H9 (cell line): ENCODE measurements at places on chromosomes 11 and 22. TPM values are rescaled to one million over a fixed set of nuclear protein-coding genes. Genes with fewer than 3 reads are reported as not detected.

- DNase-seq, result no peak
Observed at GRCh38 chr11:81192516-81192915, 1541.1 kb downstream of the FAM181B start.

DNA sequence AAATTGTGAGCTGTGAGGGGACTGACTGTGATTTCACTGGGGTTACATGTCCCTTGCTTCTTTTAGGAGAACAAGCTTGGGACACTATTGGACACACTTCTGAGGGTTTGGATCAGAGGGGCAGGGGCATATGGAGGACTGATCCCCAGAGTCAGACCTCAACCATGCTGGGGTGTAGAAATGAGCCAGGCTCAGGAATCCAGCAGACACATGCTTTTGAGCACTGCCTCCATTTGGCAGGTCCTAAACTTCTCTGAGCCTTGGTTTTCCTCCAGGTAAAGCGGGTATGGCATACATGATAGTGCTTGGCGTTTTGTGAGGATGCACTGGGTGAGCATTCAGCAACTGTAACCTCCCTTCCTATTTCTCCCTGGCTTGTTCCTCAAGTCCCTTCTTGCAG, 74.7 kb downstream of the ADAMTS15 start:
- no peak for DNase-seq

Gene BTG4
- total RNA-seq, result not detected in 2 replicates

DNA sequence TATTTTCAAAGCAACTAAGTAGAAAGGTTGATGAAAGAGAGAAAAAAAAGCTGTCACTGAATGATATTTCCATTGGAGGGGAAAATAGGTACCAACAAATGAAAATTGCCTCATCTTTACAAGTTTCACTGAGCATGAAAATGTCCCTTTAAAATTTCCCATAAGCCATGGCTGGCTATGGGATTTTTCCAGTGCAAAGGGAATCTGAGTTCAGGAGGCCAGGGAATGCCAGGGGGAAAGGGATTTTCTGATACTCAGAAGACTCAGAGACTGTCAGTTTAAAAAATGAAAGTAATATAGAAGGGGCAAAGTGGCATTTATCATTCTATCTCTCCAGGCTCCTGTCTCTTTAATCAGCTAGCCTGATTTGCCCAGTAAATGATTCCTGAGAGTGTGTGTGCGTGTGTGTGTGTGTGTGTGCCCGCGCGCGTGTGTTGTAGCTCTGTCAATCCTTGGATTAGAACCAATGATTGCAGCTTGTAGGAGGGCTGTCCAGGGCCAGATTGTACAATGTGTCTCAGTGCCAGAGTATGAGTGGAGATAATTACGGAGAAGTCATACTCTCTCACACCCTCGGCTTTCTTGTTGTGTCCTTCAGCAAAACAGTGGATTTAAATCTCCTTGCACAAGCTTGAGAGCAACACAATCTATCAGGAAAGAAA, at the start of gene NTM:
Gene NTM, plus strand, starts transcription at position 526 of the 662 bp plus-strand sequence.
- no peak for DNase-seq
